Activated CD8-positive, alpha-beta memory T cell treated with anti-CD3 and anti-CD28 coated beads for 24 hours (primary cell): ENCODE measurements at places on chromosomes 3 and 15.

DNA sequence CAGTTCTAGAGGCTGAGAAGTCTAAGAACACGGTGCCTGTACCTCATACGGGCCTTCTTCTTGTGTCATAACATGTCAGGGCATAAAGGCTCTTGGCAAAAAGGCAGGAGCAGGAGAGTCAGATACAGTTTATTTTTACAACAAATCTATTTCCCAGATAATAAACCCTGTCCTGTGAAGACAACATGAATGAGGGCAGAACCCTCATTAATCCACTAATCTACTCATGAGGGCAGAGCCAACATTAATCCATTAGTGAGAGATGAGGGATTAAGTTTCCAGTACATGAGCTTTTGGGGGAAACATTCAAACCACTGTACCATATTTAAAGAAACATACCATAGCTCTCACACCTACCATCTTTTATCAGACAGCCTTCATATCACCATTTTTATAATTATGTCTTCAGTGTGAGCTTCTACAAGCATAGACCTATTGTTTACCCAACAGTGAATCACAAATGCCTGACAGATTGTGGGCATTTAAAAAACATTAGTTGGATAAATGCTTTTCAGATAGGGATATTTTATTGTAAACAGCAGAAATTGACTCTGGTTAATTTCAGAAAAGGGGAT is 645.8 kb downstream of the GRM7 start:
- DNase-seq = no peak

DNA sequence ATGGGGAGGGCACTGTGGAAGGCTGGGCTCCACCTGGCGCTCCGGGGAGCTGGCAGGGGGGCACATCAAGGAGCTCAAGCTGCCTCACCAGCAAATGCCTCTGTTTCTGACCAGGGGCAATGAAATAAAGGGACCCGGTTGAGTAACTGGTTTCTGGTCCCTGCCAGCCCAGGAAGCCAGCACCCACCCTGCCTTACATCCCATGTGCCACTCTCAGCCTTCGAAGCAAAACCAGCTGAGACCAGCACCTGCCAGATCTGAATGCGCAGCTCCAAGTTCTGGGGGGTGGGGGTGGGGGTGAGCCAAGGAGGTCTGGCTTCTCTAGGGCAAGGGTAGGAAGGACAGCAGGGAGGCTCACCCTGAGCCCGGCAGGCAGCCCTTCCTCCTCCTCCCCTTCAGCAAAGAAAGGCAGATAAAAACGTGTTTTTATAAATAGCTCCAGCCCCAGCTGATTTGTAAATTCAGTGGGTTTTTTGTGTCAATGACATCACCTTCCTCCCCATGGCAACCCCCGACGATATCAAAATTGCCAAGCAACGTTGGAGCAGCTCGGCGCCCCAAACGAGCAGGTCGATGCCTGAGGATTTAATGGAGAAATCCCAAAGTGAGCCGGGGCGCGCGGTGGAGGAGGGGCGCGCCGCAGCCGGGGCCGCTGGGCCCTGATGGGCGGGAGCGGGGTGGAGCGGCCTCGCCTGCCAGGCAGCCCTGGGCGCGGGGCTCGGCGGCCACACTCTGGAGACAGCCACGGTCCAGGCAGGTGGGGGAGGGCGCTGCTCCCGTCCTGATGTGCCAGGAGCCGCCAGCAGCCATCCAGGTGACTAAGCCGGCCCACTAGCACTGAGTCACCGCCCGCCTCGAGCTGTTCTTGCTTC is at the start of gene PAK6:
Gene PAK6 (plus strand): TSS at position 532 of the 872 bp plus-strand sequence. CDS start 25,723 bp downstream, outside the sequence.
- DNase-seq = peak; percentile 61

DNA sequence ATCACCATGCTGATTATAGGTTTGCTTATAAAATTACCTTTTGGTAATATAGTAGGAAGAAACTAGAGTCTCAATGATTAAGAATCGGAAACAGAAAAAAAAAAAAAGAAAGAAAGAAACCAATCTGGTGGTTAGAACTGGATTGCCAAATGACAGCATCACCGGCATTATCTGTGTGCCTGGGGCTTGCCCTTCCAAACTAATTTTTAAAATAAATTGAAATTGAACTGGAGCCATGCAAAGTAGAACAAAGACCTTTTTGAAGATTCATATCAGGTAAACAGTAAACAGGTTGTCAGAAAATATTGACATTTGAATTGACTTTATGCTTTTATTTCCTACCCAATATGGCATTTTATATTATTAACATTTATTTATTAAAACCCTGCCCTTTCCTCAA is 11.2 kb upstream of the CPB1 start:
- DNase-seq = no peak

DNA sequence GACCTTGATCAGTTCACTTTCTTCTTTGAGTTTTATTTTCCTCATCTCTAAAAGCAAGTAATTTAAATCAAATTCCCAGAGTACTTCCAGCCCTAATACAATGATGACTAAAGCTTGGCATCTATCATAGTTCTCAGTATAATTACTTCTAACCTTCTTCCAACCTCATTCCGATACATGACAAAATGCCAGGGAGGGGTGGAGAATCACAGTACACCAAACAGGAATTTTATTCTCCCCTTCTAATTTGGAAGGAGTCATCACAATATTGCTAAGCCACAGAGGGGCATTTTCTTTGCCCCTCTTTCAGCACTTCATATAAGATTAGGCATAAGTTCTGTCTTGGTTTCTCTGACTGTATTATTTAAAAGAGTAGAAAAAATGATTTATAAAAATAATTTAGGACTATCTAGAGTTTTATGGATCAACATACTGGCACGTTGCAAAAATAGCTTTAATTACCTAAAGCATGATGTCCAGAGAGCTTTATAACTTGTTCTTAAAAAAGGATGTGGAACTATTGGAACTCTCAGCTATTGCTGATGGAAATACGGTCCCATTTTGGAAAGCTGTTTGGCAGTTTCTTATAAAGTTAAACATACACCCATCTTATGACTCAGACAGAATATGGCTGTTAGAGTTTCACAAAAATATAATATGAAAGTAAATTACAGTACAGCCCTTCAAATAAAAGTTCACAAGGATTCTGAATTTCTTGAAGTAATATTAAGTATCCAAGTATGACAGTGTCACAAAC is 86.9 kb upstream of the UBE2E2 start:
- DNase-seq = no peak

DNA sequence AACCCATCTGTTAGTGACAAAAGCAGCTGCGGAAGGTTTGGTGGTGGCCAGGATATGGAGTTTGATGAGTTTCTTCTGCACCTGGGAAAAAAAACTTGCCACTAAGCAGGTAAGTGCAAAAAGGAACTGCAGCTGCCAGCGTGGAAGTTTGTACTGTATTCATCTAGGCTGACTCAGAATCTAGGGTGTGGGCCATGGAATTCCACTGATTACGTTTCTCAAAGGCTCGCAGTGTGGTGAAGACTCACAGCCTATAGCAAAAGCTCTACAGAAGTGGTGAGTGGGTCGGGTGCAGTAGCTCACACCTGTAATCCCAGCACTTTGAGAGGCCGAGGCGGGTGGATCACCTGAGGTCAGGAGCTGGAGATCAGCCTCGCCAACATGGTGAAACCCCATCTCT is 334.6 kb upstream of the GRM7 start:
- no peak for DNase-seq

DNA sequence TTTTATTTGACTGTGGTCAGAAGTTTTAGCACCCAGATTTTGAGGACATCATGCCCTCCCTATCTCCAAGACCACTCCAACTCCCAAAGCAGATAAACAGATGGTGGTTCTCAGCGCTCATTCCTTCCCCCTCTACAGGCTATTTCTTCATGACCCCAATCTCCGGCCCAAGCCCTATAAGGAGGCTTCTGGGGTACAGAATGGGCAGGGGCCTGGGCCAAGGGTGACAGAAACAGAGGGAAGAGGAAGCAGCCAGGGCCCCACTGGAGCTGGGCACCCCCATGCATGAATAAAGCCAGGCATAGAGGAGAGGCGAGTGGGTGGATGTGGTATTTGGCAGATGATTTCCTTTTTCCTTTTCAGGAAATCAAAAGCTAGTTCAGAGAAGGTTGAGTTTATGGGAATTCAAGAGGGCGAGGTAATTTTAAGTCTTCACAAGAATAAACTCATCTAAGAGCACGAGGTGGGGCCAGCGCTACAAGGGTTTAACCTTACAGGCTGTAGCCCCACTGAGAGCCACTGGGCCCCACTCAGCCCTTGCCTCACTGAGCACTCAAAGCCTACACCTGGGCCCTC is 104.8 kb upstream of the HERC1 start:
- DNase-seq = peak; percentile 61

DNA sequence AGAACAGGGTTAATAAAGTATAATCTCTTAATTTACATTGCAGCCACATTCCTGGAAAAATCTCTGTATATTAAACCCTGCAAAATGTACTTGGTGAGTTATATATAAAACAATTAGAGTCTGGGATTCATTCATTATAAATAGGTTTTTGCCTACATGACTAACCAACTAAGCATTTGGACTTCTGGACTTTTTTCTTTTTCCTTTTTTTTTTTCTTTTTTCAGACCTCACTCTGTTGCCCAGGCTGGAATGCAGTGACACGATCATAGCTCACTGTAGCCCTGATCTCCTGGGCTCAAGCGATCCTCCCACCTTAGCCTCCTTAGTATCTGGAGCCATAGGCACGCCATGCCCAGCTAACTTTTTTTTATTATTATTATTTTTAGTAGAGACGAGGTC is 4.5 kb downstream of the DNAJC13 start:
- no peak for DNase-seq

DNA sequence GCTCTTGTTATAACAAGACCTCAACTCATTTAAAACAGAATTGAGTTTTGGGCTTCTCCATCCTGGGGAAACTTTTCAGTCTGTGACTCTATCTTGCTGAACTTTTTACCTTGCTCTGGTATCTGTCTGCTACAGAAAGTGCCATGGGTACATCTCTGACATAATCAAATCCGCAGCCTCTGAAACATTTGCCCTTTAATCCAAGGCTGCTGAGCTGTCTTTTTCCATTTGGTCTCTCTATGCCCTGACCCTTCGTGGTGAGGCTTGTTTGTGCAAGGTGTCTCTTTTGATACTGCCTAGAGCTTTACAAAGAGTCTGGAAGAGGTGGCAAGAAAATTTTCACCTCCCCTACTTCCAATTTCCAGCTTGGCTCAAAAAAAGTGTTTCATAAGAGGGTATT is 11.3 kb downstream of the TMEM108 start:
- no peak for DNase-seq

DNA sequence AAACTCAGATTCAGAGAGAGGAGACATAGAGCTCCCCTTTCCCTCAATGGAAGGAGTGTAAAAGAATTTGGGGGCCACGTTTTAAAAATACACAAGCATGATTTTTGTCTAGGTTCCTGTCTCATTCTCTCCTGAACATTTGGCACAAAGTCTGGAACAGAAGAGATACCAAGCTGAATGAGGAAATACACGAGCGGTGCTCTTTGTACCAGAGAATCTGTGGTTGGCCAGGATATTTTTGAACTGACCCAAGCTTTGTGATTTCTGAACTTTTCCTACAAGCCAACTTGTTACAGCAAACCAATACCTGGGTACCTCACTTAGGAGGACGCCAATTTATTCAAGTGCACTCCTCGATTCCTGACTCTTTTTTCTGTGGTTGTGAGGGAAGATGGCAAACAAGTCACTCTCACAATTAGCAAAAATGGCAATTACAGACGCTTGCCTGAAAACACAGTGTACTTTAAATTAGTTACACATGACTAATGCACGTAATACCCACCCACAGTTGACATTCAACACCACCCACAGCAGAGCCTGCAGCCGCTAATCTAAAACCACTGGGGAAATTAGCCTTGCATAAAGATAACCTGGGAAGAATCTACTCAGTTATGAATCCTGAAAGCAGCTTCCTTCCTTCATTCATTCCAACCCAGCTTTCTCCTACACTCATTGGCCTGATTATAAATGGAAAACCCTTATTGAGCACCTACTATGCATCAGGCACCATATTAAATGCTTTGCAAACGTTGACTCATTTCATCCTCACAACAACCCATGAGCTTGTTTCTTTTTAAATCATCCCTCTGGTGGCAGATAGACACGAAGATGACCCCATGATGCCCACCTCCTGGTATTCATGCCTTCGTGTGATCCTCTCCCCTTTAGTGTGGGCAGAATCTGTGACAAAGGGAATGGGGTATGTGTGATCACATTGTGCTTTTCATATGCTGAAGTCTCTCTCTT is 293.5 kb downstream of the KBTBD8 start:
- no peak for DNase-seq

GRCh38 chr15:42349186-42349585 is 10.1 kb upstream of the CAPN3 start:
- DNase-seq = no peak

DNA sequence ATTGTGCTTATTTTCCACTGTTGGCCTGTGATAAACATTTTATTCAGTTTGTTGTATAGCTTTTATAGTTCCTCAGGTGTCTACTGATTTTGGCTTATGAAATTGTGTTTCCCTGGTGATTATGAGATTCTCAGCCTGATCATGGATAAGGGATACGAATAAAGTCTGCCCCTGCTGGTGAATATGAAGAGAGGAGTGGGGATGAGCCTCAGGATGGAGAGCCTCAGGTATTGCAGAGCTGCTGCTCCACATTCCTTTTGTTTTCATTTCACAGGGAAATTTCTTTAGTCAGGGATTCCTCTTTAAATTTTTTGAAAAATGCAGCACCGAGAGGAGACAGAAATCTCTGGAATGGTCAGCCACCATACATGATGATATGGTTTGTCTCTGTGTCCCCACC is 14.7 kb upstream of the RAB6B start:
- DNase-seq = no peak

DNA sequence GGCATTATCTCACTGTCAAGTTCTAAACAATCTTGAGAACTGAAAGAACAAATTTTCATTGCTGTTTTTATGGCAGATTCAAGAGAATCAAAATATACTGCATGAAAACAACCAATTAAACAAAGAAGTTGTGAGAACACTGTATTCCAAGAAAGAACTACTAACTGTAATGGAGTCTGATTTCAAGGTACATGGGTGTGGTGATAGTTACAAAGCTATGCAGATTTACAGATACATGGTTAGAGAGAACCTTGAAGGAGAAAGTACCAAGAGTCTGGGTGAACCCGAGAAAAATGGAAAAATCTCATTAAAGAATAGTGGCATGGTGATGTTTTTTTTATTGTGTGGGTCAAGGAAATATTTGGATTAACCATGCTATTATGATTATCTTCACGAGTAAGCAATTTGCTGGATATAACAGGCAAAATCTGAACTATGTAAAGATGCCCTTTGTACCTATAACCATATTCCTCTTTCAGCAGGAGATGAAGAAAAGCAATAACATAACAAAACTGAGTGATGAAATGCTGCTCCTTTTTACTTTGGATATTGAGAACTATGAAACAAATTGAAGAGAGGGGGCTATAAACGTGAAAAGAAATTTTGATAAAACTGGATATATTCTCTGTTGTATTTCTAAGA is 100.4 kb downstream of the PLSCR2 start:
- DNase-seq = no peak

GRCh38 chr3:182116386-182116785 is 404.7 kb downstream of the SOX2 start:
- no peak for DNase-seq

- DNase-seq = peak; percentile 57
These were observed 48.4 kb downstream of the ARHGEF3 start for GRCh38 chr3:56753206-56753820.

GRCh38 chr3:186209810-186210752 is 101.2 kb upstream of the ETV5 start:
- DNase-seq = no peak

- DNase-seq = no peak
These were observed 11.1 kb downstream of the RAD51 start for GRCh38 chr15:40706121-40706520.
